Uterus (tissue), 4 donors: ENCODE measurements at places on chromosomes 7 and 10. TPM values are rescaled to one million over a fixed set of nuclear protein-coding genes. Genes with fewer than 3 reads are reported as not detected.

- DNase-seq: peak; percentile 57
Measured at GRCh38 chr10:78656417-78657162, 412.2 kb upstream of the ZMIZ1 start.

- no peak for DNase-seq
Measured at GRCh38 chr10:101355072-101355706, 1.2 kb downstream of the BTRC start.

Gene ADAM12
- total RNA-seq: not detected

DNA sequence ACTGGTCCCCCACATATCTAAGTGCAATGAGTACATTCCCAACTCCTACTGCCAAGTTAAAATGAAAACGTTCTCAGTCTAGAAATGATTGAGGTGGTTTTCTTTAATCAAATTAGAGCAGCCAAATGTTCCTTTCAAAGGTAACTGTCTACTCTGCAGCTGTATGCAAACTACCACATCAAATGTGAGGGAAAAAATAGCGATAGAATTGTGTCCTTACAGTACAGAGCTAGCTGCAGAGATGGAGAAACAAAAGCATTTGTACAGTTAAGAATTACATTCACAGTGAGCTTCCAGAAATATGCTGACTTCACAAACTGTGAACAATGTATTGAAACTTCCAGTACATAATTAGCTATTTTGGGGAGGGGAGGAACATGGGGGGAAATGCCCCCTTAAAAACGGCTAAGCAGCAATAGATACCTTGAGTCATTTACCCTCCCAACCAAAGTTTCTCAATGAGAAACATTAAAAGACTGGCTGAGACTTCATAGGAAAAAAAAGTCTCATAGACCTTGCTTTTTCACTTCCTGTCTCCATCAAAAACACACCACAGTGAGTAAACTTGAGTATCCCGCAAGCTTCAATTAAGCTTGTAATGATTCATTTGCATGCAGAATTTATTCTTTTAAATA lies 22.9 kb downstream of the CDK6 start:
- DNase-seq: no peak

DNA sequence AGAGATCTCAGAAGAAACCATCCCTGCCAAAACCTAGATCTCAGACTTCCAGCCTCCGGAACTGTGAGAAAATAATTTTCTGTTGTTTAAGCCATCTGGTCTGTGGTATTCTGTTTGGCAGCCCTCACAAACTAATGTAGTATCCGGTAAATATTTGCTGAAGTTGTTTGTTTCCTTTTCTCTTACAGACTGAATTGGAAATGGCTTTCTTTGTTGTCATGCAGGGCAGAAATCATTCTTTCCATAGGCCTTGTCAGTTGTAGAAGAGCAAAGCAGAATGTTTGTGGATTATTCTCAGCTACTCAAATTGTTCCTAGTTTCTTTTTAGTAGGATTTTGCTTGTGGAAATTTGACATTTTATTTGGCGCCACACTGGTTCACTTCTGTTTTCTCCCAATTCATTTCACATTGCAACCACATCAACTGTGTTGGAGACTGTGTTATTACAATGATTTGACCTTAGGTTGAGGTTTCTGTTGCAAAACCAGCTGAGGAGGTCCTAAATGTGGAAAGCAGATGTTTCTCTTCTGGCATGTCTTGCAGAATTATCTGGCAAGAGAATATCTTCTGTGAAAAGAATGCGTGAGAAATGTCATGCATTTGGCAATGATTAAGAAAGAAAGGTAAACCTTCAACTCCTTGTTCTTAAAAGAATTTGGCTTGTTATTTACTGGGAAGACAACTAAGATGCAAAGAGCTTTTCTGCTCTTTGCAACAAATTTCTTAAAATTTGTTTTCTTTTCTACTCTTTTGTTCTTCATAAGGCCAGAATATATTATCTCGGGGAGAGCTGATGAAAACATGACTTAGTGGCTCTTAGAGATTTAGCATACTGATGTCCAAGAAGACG lies 25.8 kb downstream of the ACTA2 start:
- DNase-seq: no peak

GRCh38 chr7:141356161-141356560 lies 195.0 kb upstream of the AGK start:
- no peak for DNase-seq

GRCh38 chr7:3825491-3825890 lies 524.4 kb downstream of the SDK1 start:
- no peak for DNase-seq

GRCh38 chr10:76415554-76415953 lies 984.1 kb downstream of the LRMDA start:
- DNase-seq: no peak

DNA sequence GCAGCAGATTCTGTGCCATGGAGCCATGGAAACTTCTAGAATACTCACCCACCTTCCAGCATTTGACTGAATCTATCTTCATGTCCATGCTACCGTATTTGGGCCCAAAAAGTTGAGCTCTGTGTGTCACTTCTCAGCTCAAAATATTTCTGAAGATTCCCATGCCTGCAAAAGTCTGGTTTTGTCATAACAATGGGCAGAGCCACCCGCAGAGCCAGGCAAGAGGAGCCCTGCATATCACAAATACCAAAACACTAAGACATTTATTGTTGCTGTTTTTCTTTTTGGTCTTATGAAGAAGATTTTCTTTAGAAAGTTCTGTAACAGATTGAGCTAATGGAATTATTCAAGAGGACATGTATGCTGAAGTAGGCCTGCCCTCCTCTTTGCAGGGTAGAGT lies 68.1 kb downstream of the PRTFDC1 start:
- no peak for DNase-seq

DNA sequence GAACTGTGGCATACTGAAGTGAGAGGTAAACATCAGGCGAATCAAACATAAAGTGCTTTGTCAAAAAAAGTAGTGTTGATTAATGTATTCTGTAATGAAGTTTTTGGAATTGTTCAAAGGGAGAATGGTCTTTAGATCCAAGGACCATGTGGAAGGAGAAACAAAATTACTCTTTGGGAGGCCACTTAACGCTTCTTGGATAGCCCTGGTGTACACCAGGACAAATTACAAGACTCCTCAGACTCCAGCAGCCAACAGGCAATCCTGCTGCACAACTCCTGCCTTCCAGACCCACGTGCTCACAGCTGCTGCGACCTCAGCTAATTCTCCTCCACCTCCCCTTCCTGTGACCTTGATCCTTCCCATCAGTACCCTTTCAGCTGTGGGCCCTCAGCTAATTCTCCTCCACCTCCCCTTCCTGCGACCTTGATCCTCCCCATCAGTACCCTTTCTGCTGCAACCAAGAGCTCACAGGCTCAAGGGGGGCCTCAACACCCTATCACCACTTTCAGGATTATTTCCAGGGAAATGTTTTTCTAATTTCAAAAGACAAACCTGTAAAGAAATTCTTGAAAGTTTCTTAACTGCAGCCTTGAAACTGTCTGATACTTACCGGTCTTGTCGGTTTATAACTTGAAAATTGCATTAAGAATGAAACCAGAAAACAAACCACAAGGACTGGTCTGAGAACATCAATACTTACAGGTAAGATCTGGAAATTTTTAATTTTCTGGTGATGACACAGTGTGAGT lies 29.7 kb upstream of the DDC start:
- no peak for DNase-seq

GRCh38 chr7:78565784-78566183 lies 767.2 kb downstream of the PHTF2 start:
- no peak for DNase-seq

DNA sequence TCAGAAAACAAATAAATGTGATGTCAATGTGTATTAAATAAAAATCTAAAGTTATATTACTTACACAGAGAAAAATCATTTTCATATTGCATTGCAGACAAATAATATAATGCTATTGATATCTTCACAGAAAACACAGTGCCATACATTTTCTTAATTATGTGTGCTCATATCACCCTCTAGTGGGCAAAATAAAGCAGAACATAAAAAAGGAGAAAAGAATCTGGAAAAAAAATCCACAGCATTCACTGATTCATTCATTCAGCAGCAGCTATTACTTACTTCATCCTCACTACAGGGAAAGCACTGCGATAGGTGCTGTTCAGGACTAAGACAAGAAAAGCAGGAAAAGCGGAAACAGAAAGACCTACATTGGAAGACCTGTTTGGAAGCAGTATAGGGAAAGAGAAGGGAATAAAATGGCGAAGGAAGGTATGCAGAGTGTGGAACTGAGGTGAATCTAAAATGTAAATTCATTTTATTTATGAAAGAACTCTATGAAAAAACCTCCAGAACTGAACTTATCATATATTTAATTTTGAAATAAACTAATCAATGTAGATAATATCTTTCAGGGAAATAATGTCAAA lies 73.2 kb downstream of the POT1 start:
- DNase-seq: no peak

DNA sequence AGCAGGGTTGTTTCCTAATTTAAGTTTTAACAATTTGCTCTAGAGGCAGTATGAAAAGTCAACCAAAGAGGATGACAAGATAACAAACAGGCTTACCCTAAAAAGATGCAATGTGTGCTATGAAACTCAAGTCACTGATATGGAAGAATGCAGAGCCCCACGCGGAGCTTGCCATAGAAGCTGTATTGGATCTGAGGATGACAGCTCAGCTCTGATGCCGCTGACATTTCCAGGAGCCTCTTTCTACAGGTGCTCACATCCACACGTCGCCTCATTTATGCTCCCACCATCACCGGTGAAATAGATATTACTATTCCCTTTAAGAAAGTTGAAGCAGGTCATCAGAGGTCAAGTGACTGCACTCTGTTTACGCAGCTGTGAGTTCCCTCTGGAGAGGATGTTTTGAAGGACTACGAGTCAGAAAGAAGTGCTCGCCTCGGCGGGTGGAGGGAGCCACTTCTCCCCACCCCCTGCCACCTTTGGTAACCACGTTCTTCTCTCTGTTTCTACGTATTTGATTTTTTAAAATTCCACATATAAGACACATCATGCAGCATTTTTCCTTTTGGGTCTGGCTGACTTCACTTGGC lies 275.4 kb downstream of the GLRX3 start:
- DNase-seq: no peak

GRCh38 chr7:7861211-7861633 lies 107.4 kb upstream of the GLCCI1 start:
- DNase-seq: no peak

Gene CFAP70
- total RNA-seq: 11.3 TPM

Gene ZNF853
- total RNA-seq: 0.88 TPM

Gene UNCX
- total RNA-seq: not detected

Gene SYCE1
- not detected for total RNA-seq

GRCh38 chr7:142956951-142957623 lies 5.1 kb downstream of the KEL start:
- DNase-seq: no peak

Gene METTL27
- 2.8 TPM for total RNA-seq

DNA sequence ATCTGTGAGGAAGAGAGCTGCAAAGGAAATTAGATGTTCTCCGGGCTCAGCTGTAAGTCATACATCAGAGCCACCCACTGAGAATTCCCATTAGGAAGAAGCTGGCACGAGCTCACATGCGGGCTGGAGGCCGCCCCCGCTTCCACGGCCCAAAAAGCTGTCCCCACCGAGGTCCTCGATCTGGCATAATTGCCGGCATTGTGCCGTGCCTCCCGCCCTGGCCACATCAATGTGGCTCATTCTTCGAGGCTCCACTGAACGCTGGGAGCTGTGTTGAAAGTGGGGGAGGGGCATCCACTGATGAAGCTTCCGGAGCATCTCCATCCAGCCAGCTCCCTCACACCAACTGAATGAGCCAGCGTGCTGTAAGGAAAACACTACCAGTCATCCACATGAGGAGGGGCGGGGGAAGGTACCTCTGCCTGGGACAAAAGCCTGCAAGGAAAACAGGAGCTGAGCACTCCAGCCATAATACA lies 173.1 kb downstream of the PTPRN2 start:
- no peak for DNase-seq

DNA sequence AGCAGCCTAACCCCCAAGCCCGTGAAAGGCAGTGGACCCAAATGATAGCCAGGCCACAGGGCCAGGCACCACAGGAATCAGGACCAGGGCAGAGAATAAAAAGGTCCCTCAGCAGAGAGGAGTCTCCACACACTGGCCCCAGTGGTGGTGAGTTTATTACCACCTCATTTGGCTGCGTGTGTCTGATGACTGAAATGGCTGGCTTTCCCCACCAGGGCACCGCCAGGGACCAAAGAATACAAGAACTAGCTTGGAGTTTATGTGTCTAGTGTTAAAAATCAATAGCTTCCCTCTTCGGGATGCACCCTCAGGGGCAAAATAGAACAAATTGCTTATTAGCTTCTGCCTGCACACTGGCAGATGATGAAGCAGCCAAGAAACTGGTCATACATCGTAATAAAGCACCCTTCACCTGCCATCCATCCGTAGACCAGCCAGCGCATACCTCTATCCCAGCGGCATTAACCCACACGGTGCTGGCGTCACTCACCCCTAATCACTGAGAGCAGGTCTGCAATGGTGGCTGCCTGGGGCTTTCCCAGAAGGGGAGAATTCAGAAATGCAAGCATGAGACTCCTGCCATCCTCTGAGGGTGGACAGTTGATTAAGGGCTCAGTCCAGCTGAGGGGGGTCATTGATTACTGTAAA lies 223.7 kb upstream of the ZMIZ1 start:
- no peak for DNase-seq

Gene PHKG1
- total RNA-seq: 4.7 TPM

DNA sequence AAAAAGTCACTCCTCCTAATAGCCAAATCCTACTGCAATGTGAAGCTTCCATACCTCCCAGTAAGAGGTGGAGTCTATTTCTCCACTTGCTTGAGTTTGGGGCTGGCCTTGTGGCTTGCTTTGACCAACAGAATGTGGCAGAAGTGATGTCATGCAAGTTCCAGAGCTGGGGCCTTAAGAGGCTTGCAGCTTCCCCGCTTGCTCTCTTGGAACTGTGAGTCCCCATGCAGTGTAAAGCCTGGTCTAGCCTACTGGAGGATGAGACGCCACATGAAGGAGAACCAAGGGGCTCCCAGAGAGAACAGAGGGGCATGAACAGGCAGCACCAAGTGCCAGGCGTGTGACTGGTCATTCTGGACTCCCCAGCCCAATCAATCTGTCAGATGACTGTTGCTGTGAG lies 58.6 kb upstream of the OPALIN start:
- DNase-seq: no peak

DNA sequence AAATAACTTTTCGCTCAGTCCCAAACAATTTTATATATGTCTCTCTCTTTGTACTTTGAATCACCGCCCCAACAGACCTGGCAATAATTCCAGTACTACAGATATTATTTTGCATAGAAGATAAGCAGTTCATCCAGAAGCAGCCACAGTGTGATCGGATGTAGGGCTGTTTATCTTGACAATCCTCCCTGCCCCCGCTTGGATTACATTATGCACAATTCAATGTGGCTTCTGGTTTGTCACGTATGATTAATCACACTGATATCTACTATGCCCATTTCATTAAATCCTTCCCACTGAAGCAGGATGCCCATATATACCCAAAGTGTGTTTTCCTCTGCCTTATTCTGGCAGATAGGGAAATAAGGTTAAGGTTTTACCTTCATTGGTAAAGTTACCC lies 115.2 kb downstream of the PDE1C start:
- no peak for DNase-seq

Gene STK32C
- 1.8 TPM for total RNA-seq
